Ascending aorta (tissue), 2 donors: ENCODE measurements at places on chromosomes 16 and 17.

GRCh38 chr17:74805591-74805991 lies 29.4 kb upstream of the NAT9 start:
- H3K36me3 ChIP-seq: peaks cover 7% of the 10 kb centered on the region
- no peaks in the 10 kb centered on the region for H3K4me1 ChIP-seq
- no peak for DNase-seq
- no peaks in the 10 kb centered on the region for H3K27me3 ChIP-seq
- H3K4me3 ChIP-seq: no peak overlapping the region
- no peak overlapping the region for H3K27ac ChIP-seq

GRCh38 chr17:42285346-42286050 lies 2.8 kb upstream of the STAT5A start:
- DNase-seq: peak; percentile 47
- no peaks in the 10 kb centered on the region for H3K27me3 ChIP-seq
- H3K4me1 ChIP-seq: peaks cover 21% of the 10 kb centered on the region
- H3K27ac ChIP-seq: no peak overlapping the region
- no peaks in the 10 kb centered on the region for H3K36me3 ChIP-seq
- H3K4me3 ChIP-seq: no peak overlapping the region

GRCh38 chr16:76182041-76182635 lies 95.1 kb upstream of the CNTNAP4 start:
- no peaks in the 10 kb centered on the region for H3K27me3 ChIP-seq
- H3K36me3 ChIP-seq: no peaks in the 10 kb centered on the region
- DNase-seq: no peak
- H3K4me3 ChIP-seq: no peak overlapping the region

DNA sequence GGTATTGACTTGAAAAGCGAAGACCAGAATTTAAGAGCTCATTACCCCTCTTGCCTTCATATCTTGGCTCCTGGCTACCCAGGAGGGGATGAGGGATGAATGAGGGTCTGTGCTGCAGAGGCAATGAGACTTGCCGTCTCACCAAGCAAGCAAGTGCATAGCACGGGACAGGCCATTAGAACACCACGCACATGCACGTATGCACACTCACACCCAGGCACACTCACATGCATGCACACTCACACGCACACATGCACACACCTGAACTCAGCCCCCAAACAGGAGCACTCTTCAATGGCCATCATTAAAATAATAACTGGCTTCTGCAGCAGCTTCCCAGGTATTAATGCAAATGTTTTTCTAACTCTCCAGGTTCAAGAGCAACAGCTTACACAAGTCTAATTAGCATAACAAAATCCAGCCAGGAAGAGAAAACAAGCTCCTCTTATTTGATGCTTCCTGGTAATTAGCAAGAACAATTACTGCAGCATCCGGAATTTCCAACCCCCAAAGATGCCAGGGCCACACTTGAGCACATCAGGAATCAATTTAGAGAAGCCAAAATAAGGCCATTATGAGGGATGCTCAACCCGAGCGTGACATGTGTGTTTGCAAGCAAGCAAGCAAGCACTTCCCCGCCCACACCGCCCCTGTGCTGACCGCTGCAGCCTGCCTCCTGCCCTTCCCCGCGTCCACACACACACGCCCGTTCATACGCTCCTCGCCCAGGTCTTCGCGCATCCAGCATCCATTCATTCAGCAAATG lies 171.6 kb upstream of the TNRC6C start:
- H3K36me3 ChIP-seq: no peaks in the 10 kb centered on the region
- H3K4me1 ChIP-seq: no peaks in the 10 kb centered on the region
- H3K27me3 ChIP-seq: no peaks in the 10 kb centered on the region
- H3K27ac ChIP-seq: no peak overlapping the region
- DNase-seq: no peak

DNA sequence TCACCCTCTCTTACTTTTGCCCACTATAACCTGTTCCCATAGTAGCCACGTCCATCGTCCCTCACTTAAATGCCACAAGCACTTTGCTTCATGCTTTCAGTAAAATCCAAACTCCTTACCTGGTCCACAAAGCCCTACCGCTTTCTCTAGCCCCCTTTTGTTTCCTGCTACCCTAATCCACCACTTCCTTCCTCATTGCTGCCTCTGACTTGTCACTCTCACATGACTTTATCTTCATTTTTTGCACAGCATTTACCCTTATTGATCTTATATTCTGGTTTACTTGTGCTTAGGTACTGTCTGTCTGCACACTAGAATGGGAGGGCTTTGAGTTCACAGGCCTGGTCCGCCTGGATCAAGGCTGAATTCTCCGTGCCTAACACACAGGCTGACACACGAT lies 340.0 kb downstream of the XYLT1 start:
- no peaks in the 10 kb centered on the region for H3K4me1 ChIP-seq
- H3K36me3 ChIP-seq: peaks cover 52% of the 10 kb centered on the region
- H3K4me3 ChIP-seq: no peak overlapping the region
- no peak for DNase-seq
- H3K27me3 ChIP-seq: no peaks in the 10 kb centered on the region

DNA sequence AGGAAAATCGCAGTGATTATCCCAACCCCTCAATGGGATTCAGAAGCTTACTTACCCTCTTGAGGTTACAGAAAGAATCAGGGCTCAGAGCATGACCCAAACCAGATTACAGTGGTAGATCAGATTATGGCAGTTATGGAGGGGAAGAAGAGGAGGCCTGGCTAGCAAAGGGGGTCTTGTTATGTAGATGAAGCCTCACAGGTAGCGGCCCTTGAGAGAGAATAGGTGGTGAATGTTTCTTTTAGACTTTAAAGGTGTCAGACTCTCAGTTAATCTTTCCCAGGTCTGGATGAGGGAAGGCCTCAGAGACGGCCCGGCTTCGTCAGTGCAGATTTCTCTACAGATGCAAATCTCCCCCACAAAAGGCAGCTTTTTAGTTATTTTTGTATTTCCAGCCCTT lies 15.6 kb downstream of the RNF112 start:
- no peaks in the 10 kb centered on the region for H3K36me3 ChIP-seq
- H3K4me1 ChIP-seq: no peaks in the 10 kb centered on the region
- no peaks in the 10 kb centered on the region for H3K27me3 ChIP-seq
- no peak for DNase-seq
- H3K27ac ChIP-seq: no peak overlapping the region

- no peak overlapping the region for H3K27ac ChIP-seq
- H3K27me3 ChIP-seq: no peaks in the 10 kb centered on the region
- H3K36me3 ChIP-seq: peaks cover 50% of the 10 kb centered on the region
- DNase-seq: no peak
Measured at GRCh38 chr16:31464781-31465260, 5.5 kb downstream of the ARMC5 start.

GRCh38 chr16:2473999-2474876 lies 689 bp upstream of the TBC1D24 start:
- H3K27ac ChIP-seq: peak overlapping the region; percentile 79
- H3K4me3 ChIP-seq: peak overlapping the region; percentile 76
- H3K36me3 ChIP-seq: no peaks in the 10 kb centered on the region
- H3K27me3 ChIP-seq: peaks cover 12% of the 10 kb centered on the region
- H3K4me1 ChIP-seq: peaks cover 27% of the 10 kb centered on the region

DNA sequence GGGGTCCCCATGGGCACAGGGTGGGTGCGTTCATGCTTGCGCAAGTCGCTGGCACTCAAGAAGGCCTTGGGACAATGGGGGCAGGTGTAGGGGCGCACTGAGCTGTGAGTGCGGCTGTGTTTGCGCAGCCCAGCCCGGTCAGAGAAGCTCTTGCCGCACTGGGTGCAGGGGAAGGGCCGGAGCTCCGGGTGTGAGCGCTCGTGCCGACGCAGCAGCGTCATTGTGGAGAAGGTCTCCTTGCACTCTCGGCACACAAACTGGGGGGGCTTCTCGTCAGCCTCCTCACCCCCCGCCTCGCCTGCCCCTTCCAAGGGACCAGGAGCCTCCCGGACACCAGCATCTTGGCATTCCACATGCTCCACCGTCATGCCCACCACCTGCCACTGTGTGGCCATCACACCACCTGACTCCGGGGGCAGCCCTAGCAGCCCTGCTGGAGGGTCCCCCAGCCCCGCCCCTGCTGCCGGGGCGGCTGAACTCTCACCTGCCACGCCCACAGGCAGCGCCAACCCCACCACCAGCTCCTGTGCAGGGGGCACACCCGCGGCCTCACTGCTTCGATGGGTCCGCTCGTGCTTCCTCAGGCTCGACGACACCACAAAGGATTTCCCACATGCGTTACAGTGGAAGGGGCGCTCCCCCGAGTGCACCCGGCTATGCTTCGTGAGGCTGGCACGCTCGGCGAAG lies 12.8 kb downstream of the ZNF668 start:
- H3K27me3 ChIP-seq: no peaks in the 10 kb centered on the region
- peaks cover 37% of the 10 kb centered on the region for H3K36me3 ChIP-seq
- no peak overlapping the region for H3K27ac ChIP-seq
- H3K4me1 ChIP-seq: no peaks in the 10 kb centered on the region
- no peak for DNase-seq

GRCh38 chr17:67365738-67366192 lies 612 bp downstream of the PSMD12 start:
- H3K27ac ChIP-seq: peak overlapping the region; percentile 96
- no peak for DNase-seq
- H3K27me3 ChIP-seq: no peaks in the 10 kb centered on the region
- H3K4me1 ChIP-seq: peaks cover 20% of the 10 kb centered on the region

DNA sequence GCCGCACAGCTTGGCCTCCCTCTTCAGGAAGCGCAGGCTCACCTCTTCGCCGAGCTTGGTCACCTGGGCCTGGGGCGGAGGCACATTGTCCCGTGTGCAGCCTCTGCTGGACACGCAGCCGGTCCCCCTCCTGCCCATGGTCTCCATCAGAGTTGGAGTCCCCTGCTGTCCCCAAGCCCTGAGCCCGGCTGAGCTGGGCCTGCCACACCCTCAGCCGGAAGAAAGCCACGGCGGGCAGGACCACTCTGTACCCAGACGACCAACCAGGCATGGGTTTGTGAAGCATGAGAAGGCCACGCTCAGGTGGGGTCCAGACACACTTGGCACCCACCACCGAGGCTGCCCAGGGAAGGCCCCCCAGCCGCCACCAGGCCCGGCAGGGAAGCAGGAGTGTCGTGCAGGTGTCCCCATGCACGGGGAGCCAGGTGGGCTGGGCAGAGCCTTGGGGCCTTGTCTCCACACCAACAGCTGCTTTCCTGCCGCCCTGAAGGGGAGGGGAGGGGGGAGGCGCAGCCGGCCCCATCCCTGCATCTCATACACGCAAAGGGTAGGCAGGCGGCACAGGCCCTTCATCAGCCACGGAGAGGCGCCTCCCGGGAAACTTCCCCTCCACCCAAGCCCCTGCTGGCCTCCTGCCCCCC lies 5.2 kb downstream of the CCDC154 start:
- H3K36me3 ChIP-seq: no peaks in the 10 kb centered on the region
- no peak overlapping the region for H3K27ac ChIP-seq
- H3K27me3 ChIP-seq: no peaks in the 10 kb centered on the region
- H3K4me3 ChIP-seq: no peak overlapping the region

DNA sequence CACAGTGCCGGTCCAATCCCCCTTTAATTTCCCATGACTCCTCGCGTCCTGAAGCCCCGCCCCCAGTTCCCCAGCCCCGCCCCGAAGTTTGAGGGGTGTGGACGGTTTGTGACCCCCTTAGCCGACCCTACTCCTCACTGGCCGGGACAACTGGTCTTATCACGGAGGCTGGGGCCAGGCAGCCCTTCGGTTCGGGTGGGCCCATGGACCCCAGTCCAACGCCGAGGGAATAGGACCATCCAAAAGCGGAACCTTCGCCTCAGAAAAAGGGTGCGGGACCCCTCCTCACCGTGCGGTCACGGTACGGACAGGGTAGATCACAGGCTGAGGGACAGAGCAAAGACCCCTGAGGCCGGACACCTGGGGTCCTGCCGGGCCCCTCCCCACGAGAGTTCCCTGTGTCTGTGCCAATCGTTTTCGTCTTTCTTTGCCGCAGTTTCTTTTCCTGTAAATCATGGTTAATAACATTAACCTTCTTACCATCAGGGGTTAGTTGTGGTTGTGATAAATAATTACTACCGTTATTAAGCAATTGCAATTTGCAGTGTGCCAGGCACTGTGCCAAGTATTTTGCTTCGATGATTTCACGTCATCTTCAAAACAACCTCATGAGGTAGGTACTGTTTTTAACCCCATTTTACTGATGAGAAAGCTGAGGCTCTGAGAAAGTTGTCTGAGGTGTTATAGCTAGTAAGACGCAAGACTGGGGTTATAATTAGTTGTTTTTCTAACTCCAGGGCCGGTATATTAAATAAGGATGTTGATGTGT lies 543 bp downstream of the TMUB2 start:
- peak overlapping the region; percentile 96 for H3K27ac ChIP-seq
- H3K4me1 ChIP-seq: peaks cover 5% of the 10 kb centered on the region
- peaks cover 23% of the 10 kb centered on the region for H3K36me3 ChIP-seq
- no peaks in the 10 kb centered on the region for H3K27me3 ChIP-seq
- DNase-seq: no peak

DNA sequence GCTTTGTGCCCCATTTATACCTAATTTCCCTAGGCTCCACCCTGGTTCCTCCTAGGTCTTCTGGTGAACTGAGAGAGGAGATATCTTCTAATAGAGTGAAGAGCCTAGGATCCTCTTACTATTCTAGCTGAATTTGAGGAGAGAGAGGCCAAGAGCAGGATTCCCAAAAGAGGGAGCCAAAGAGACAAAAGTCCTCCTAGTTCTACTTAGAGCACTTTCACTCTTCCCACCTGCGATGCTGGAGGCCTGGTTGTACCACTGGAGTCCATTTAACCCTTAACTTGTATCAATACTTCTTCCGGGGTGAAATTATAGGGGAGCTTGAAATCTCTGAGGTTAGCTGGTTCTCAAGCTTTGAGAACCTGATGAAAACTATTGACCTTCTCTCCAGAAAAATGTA lies 3.4 kb upstream of the SSH2 start:
- H3K4me3 ChIP-seq: no peak overlapping the region
- H3K36me3 ChIP-seq: no peaks in the 10 kb centered on the region
- no peaks in the 10 kb centered on the region for H3K27me3 ChIP-seq
- DNase-seq: no peak

DNA sequence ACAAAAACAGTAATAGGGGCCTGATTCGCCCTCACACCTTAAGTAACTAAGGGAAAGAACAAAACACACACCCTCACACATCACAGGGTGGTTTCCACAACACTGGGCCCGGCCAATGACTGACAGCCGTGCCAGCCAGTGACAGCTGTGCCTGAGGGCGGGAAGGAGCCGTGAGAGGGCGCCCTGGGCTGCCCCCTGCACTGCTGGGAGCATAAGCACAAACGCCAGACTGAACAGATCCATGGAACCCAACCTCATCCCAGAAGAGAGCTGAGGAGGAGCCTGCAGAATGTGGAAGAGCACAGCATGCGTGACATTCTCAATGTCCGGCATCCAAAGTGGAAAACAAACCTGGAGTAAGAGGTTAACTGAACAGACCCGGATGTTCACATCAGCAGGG lies 16.0 kb downstream of the CSNK1D start:
- no peaks in the 10 kb centered on the region for H3K27me3 ChIP-seq
- no peak overlapping the region for H3K27ac ChIP-seq
- no peak overlapping the region for H3K4me3 ChIP-seq
- H3K36me3 ChIP-seq: peaks cover 90% of the 10 kb centered on the region
- no peak for DNase-seq

GRCh38 chr17:76501018-76501826 lies at the start of gene RHBDF2:
Gene RHBDF2 (minus strand): TSS chr17:76501423. CDS start chr17:76481524, 19,899 bp downstream.
- H3K36me3 ChIP-seq: no peaks in the 10 kb centered on the region
- peak; percentile 77 for DNase-seq
- H3K4me3 ChIP-seq: peak within 1 kb of the TSS; percentile 78

DNA sequence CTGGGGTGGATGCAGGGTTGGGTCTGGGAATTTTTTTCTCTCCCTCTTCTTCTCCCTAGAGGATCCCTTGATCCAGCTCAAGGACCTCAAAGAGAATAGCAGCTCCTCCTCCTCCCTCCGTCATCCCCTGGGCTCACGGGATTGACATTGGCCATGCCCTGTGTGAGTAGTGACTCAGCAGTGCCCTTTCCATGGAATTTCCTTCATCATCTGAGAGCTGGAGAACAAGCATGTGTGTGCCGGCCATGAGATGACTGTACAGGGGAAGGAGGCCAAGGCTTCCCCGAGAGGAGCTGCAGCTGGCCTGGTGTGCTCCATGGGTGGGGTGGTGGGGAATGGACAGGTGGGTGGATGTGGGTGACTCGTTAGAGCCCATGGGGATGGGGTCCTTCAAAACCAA lies 8.9 kb upstream of the WSCD1 start:
- H3K4me3 ChIP-seq: no peak overlapping the region
- H3K27ac ChIP-seq: no peak overlapping the region
